ENCODE measurements at places on chromosomes 12 and 14.

DNA sequence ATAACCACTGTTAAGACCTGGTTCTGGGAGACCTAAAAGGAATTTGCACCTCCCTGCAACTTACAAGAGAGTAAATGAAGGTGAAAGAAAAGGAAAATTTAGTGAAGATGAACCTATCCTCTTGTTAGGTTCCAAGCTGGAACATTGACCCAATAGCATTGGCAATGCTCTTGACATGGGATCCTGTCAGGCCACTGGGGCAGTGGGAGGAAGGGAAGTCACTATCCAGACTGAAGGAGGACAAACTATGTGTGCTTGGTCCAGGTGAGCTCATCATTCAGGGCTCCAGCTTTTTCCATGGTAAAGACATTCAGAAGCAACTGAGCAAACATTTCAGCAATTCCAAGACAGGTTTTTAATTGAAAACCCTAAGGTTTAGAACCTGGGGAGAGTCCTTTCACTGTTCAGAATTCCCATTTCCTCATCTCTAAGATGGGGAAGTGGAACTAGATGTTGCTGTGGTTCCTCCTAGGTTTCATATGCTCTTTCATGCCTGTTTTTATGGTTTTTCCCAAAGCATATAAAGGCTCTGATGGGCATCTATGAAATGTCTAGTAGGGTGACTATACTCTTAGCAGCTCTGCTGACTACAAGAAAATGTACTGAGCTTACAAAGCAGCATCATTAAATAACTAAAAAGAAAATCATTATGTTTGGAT is 33.1 kb downstream of the MAPK1IP1L start:
- DNase-seq = no peak

- DNase-seq = no peak
Observed at GRCh38 chr12:114253976-114254778, 151.8 kb downstream of the TBX5 start.

GRCh38 chr14:58789736-58790135 is 152.0 kb downstream of the DACT1 start:
- no peak for DNase-seq

DNA sequence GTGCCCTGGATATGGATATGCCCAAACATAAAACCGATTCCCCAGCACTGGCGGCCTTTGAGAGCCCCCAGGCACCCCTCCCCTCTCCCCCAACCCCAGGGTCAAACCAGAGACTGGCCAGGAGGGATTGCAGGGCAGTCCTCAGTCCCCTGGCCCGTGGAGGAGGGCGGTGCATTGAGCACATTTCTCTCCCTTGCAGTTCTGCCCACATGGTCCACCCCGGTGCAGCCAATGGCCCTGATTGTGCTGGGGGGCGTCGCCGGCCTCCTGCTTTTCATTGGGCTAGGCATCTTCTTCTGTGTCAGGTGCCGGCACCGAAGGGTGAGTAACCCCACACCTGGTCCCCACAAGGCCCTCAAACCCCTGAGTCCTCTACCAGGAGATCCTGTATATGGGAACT is 3.4 kb upstream of the GPR162 start:
- DNase-seq = no peak

GRCh38 chr14:55313480-55313879 is 42.3 kb downstream of the FBXO34 start:
- no peak for DNase-seq

DNA sequence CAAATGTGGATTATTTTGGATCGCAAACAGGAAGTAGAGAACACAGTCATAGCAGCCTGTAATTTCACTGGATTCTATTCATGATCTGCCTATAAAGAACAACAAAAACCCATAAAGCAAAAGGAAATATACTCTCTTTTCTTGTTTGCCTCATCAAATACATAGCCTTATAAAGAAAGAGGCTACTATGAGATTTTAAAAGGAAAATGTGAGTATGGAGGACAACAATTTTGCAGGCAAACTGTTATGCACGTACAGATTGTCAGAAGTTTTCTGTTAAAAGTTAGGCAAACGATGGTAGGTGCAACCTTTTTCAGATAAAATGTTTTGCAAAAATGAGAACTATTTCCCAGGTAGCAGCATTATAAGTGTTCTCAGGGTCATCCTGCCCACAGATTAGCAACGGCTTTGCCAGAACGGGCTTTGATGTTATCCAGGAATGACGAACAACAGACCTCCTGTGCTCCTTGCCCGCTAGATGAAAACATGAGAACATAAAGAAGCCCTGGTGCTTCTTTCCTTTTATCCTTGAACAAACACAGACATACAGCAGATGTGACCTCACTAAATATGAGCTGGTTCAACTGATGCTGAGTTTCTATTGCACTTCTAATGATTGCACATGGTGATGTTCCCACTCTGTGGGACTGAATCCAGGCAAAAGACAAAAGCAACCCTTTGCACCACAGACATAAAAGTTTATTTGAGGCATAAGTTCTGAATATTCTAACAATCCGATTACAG is 88.1 kb downstream of the ITPR2 start:
- no peak for DNase-seq

DNA sequence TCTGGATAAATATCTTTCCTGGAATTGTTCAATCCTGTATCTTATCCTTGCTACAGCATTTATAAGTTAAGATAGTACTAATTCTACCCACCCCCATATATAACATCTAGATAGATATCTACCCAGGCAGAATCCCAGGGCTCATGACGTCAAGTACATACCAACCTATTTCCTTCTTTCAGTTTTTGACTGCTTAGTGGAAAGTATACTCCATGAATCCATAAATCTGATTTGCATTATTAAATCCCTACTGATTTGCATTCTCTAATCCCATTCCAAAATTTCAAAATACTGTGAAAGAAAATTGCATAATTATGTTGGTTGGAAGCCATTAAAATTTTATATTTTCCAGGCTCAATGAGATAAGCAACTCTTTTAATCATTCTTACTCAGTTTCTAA is 111.7 kb downstream of the KITLG start:
- DNase-seq = no peak

GRCh38 chr12:115158816-115159215 is 474.8 kb upstream of the TBX3 start:
- DNase-seq = no peak

GRCh38 chr12:88413646-88414045 is 166.6 kb downstream of the KITLG start:
- no peak for DNase-seq

GRCh38 chr14:56358851-56359614 is 220.6 kb upstream of the TMEM260 start:
- no peak for DNase-seq

DNA sequence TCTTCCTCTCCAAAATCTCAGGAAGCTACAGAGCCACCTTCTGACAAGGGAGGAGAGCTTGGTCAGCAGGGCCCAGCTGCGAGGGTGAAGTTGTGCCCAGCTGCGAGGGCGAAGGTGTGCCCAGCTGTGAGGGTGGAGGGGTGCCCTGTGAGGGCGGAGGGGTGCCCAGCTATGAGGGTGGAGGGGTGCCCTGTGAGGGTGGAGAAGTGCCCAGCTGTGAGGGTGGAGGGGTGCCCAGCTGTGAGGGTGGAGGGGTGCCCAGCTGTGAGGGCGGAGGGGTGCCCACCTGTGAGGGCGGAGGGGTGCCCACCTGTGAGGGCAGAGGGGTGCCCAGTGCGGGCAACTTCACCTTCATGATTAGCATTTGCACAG is 20.4 kb upstream of the TTC7B start:
- no peak for DNase-seq

DNA sequence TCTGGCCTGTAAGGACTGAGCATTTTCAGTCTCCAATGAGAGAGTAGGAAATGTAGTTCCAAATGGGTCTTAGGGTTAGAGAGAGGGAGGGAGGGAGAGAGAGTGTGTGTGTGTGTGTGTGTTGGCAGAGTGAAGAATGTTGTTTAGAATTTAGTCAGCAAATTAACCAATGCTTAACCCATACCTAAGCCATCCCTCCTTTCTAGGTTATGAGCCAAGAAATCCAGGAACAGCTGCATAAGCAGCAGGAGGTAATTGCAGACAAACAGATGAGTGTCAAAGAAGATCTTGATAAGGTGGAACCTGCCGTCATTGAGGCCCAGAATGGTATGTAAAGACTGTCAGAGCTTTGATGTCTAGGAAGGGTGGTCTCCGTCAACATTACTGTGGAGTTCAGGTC is 56.9 kb downstream of the HSP90AA1 start:
- DNase-seq = no peak

DNA sequence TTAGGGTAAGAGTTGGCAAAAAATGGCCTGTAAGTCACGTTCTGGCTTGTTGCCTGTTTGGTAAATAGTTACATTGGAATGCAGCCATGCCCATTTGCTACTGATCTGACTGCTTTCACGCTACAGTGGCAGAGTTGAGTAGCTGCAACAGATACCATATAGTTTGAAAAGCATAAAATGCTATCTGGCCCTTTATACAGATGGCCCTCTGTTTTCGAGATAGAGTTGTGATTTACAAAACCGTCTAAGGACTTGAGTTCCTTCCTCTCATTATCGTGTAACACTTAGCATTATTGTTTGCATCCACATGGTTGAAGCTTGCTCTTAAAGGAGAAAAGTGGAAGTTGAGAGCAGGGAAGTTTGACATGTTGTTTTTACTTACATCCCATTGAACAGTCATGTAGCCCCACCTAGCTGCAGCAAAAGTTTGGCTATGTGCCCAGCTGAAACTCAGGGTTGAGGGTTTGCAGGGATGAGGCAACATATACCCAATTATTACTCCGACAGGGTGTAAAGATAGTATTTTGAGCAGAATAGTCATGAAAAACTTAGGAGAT is 11.3 kb upstream of the SCFD1 start:
- no peak for DNase-seq

- DNase-seq = no peak
Observed at GRCh38 chr14:78358591-78358990, 188.4 kb downstream of the NRXN3 start.

- DNase-seq = no peak
Observed at GRCh38 chr14:74242021-74242779, 3.0 kb downstream of the VSX2 start.

DNA sequence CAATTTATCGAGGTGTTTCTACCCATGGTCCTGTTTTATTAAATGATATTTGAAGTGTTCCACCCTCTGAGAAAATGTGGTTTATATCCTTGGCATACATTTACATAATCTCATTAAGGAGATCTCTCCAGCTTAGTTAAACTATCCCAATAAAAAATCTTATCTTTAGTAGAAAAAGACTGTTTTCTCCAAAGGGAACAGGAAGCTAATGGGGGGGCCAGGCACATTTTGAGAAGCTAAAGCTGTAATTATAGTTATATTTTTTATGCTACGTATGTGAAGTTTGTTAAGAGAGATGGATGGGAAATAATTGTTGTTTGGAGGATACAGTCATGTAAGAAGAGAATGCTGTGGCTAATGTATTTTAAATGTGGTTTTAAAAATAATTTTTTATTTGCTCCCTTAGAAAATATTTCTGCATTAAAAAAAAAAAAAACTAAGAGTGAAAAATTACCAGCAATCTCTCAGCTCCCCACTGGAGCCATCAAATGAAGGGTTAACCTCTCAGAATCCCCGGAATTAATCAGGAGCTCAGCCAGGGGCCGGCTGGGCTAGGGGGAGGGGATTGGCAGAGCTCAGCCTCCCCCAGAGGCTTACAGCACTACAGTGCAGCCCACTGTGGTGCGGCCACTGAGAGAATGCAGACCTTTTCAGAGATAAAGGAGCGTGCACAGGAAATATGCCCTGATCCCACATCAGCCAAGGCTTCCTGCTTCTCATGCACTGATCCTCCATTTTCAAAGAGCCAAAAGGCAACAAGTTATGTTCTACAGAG is 185.8 kb downstream of the EGLN3 start:
- no peak for DNase-seq

- no peak for DNase-seq
Observed at GRCh38 chr14:23483236-23483854, 13.8 kb downstream of the NGDN start.

DNA sequence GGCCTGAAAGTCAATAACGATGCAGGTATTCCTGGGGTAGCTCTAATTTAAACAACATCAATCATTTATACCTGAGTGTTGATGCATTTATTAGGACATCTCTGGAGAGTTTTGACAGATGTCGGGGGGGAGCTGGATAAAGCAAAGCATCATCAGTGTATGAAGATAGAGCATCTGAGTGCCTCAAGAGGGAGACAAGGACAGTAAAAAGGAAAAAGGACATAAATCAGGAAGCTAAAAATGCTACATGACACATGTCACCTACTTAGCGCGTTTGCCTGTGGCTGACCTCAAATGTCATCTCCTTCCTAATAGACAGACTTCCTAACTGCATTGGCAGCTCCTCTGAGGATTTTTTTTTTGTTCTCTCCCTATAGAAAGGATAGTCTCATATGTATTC is 259.5 kb upstream of the PKP2 start:
- no peak for DNase-seq

- DNase-seq = no peak
Observed at GRCh38 chr12:101885912-101886561, 8.7 kb downstream of the DRAM1 start.

DNA sequence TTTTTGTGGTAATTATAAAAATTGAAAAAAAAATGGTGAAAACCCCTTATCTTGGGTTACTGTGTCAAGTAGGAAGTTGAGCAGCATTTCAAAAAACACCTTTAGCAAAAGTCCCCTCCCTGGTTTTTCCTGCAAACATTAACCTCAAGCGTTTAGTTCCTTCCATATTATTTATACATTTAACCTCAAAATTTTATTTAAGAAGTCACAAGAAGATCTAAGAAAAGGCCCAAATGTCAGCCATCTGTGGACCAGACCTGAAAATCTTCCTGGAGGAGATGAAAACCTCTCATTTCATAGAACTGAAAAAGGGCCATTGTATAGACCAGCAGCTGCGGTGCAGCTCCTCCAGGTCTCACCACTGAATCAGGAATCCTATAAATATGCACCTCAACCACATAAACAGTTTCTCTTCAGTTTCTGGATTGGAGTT is 40.4 kb upstream of the BTG1 start:
- DNase-seq = no peak

GRCh38 chr14:54976316-54976715 is 50.6 kb downstream of the WDHD1 start:
- DNase-seq = no peak

- DNase-seq = no peak
Observed at GRCh38 chr12:14167005-14167628, 185.7 kb upstream of the GRIN2B start.

- DNase-seq = no peak
Observed at GRCh38 chr14:77554207-77554606, 55.6 kb upstream of the ISM2 start.

GRCh38 chr14:61752626-61753025 is 9.6 kb upstream of the SNAPC1 start:
- no peak for DNase-seq

GRCh38 chr12:12336049-12336411 is 14.0 kb downstream of the MANSC1 start:
- DNase-seq = no peak

GRCh38 chr14:102229071-102229738 is 75.8 kb downstream of the MOK start:
- DNase-seq = no peak
